ENCODE measurements at places on chromosomes 7 and 10.

DNA sequence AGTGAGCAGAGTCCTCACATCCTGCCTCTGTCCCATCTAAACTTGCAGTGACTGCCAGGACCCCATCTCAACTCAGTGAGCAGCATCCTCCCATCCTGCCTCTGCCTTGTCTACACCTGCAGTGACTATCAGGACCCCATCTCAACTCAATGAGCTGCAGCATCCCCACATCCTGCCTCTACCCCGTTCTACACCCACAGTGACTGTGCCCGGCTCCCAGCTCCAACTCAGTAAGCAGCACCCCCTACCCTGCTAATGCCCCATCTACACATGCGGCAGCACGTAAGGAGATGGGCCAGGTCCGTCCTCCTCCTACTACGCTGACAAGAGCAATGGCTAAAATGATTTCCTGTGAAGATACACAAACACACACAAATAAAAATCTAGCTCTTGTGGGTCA is 65.5 kb downstream of the TNS3 start:
- no peak for DNase-seq

DNA sequence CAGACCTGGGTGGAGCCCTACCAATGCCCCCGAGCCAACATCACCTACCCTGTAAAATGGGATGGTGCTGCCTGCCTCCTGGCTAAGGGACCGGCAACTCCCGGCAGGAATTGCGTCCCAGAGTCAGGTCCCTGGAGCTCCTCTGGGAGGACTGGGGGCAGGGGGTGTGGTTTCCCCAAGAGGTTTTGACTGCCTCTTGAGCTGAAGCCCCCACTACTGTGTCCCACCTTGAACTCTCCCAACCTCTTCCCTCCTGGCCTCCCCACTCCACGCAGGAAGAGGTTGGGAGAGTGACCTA is 1.3 kb downstream of the SH2B2 start:
- no peak for DNase-seq

DNA sequence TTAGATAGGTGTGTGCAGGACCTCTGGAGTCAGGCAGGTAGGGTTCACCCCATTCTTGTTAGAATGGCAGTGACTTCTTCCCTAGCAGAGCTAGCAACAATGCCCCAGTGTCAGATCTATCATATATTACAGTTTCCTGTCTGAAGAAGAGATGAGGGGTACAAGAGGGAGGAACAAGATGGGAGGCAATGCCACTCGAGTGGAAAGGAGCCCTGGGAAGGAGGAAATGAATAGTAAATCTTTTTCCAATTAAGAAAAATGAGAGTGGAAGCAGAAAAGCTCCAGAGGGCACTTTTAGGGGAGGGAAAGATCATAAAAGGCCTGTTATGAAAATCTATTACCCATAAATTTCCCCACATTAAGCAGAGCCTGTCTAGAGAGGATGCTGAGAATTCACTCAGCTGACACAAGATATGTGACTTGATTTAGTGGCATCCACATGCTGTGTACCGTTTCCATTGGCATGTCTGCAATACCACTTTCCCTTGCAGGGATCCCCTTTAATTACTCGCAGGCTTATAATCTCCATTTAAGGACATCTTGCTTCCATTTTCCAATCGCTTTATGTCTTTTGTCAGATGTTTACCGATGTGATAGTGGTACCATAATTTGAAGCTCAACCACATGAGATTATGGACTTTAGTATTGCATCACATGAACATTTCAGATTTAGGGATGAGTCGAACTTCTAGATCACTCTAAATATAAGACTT is 70.0 kb upstream of the AGBL3 start:
- DNase-seq: no peak

DNA sequence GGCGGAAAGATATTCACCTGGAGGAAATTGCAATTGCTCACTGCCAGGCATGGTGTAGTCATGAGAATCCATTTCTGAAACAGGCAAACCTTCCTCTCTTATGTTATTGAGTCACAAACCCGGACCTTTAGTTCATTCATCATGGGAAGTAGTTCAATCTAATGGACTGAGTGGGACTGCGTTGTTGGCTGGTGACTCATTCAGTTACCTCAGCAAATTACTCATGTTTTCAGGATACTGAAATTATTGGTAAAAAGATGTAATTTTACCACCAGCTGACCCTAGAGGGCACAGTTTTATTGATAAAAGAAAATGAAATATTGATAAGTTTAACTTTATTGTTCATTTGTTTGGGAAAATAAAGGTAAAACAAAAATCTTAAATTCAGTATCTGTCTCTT is 1194.4 kb upstream of the SORCS1 start:
- no peak for DNase-seq

DNA sequence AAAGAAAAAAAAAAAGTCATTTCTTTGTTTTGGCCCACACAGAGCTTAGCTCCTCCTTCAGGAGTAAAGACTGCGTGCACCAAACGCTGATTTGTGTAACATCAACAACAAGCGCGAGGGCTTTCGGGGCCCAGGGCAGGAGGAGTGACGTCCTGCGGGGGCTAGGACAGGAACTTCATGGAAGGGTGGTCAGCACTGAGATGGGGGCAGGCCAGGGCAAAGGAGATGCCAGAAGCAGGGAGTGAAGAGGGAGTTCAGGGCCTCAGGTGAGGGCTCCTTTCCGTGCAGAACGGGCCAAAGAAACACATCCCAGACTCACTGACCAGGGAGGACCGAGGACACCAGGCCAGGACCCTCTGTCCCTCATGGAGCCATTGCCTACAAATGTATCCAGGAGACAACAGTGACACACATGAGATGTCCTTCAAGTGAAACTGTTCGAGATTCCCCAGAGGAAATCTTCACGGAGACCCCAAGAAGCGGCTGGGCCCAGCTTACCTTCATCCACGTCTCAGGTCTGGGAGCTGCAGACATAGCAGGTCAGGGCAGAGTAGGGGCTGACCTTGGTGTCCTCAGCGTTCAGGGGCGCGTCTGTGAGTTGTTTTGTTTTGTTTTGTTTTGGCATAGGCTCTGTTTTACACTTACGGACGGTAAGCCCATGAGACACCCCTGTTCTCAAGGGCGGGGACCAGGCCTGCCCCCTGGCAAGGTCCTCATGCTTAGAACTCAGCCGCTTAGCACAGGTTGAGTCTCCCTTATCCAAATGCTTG is 30.4 kb upstream of the SHH start:
- no peak for DNase-seq

- peak; percentile 64 for DNase-seq
Measured at GRCh38 chr7:157851501-157852067, 514.8 kb downstream of the DNAJB6 start.

DNA sequence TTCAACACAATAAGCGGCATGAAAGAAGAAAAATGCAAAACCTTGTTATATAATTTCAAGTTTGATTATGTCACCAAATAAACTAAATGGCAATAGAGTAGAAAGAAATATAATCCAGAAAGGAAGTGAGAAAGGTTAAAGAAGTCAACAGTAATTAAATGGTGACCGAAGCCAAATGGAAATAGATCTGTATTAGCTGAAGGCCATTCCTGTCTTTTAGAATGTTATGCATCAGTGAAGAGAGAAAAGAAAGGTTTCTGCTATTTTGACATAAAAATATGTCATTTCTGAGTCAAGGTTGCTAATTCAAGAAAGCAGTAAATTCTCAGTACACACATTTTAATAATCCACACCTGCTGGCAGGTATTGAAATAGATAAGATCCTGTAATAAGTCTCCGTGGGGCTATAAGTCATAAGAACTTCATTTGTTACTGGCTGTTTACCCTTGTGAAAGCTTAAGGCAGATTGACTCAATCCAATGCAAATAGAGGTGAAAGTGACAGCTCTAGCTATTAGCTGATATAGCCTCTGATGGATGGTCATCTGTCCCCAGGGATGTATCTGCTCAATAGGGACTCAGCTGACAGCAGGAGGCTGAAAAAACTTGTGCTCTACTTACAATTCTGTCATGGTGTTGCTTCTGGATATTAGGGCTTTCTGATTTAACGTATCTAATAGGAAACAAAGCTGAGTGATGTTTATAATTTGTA is 152.1 kb downstream of the FZD1 start:
- DNase-seq: no peak

DNA sequence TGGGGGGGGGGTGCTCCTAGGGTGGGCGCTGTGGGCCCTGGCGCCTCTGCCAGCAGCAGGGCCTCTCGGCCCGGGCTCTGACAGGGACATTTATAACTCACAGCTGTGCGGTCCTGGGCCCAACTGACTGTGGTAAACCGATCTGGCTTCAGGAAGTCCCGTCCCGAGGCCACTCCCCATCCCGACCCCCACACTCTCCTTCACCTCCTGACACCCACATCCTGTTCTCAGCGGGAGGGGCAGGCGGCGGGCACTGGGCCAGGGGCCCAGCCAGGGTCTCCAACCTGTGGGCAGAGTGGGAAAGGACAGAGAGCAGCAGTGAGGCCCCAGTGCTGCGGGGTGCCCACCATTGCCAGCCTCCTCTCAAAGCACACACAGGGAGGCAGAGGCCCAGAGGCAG is 69.1 kb downstream of the ZMIZ1 start:
- DNase-seq: no peak

- no peak for DNase-seq
Measured at GRCh38 chr10:54758791-54759190, 42.2 kb downstream of the PCDH15 start.

DNA sequence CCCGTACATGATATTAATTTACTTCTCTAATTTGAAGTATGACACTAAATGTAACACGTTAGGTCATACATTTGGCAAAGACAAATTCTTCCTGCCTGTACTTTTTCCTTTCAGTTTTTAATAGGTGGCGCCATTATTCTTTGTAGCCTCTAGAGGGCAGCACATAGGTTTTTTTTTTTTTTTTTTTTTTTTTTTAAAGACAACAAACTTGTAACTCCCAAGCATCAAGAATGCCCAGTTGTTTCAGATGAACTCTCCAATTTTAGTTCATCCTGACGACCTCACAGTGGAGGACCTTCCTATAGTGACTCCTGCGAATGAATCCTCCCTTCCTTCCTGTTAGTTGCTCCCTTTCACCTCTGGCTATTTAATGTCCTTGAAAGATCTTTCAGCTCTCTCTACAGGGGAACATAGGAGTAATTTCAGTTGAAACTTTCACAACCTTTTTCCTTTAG is 139.3 kb upstream of the HDAC9 start:
- DNase-seq: peak; percentile 14

- no peak for DNase-seq
Measured at GRCh38 chr10:77214799-77215198, 422.8 kb downstream of the KCNMA1 start.

DNA sequence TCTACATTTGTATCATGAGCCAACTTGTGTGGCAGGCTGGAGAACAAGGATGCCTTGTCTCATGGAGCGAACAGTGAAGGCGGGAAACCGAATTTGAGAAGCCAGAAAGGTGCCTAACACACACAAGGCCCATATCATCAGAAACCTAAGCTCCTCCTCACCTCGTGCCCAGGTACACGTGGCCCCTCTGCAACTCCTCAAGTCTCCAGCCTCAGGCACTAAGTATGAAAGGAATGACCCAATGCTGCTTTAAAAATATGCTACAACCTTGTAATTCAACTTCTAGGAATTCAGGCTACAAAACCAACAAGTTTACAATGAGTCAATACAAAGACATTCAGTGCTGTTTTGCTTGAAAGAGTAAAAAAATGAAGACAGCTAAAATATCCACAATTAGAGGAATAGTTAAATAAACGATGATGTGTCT is 95.7 kb downstream of the CDK6 start:
- DNase-seq: no peak

GRCh38 chr10:14322526-14323188 is 8.1 kb downstream of the FRMD4A start:
- DNase-seq: no peak

- DNase-seq: no peak
Measured at GRCh38 chr10:28845009-28845682, 167.8 kb downstream of the BAMBI start.

- no peak for DNase-seq
Measured at GRCh38 chr7:41893656-41894055, 190.8 kb upstream of the INHBA start.

DNA sequence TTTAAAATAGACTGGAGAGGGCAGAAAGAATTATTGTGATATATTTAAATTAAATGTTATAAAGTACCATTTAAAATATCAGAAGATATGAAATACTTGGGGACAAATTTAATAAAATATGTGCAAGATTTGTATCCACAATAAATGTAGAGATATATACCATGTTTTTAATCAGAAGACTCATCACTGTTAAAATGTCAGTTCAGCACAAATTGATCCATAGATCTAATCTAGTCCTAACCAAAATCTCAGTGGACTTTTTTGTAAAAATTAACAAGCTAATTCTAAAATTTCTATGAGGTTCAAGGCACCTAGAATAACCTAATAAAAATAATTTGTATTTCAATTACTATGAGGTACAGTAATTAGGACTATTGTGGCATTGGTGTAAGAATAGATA is 96.4 kb downstream of the CTNNA3 start:
- no peak for DNase-seq

- no peak for DNase-seq
Measured at GRCh38 chr7:98034081-98035035, 44.4 kb upstream of the OCM2 start.

- DNase-seq: no peak
Measured at GRCh38 chr7:75048435-75049379, 24.9 kb downstream of the RCC1L start.

- DNase-seq: no peak
Measured at GRCh38 chr10:26755443-26755903, 58.0 kb downstream of the PDSS1 start.

GRCh38 chr10:102400076-102400475 is 4.6 kb downstream of the NFKB2 start:
- DNase-seq: no peak

DNA sequence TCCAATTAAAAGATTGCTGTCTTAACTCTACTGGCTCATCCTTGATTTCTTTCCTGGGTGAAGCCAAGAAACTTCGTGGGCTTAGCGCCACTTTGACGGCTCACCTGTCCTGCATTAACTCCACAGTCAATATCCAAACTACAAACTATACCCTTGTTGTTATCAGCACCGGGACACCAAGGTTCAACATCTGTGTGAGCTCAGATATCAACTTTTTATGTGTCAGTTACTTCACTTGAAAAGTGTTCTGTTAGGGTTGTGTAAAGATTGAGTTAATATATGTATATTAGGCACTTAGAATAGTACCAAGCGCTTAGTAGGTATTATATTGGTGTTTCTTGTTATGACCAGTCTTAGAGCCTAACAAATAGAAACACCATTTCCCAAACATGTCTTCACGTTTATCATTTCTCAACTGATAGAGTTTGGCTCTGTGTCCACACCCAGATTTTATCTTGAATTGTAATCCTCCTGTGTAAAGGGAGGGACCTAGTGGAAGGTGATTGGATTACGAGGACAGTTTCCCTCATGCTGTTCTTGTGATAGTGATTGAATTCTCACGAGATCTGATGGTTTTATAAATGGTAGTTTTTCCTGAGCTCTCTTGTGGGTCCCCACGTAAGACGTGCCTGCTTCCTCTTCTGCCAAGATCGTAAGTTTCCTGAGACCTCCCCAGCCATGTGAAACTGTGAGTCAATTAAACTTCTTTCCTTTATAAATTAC is 19.0 kb upstream of the ST8SIA6 start:
- no peak for DNase-seq

GRCh38 chr7:27243340-27244163 is 950 bp downstream of the EVX1 start:
- DNase-seq: no peak

- DNase-seq: no peak
Measured at GRCh38 chr7:121519548-121520521, 123.7 kb upstream of the FAM3C start.
